Urinary bladder (tissue), 4 donors: ENCODE measurements at places on chromosomes 2 and 18.

DNA sequence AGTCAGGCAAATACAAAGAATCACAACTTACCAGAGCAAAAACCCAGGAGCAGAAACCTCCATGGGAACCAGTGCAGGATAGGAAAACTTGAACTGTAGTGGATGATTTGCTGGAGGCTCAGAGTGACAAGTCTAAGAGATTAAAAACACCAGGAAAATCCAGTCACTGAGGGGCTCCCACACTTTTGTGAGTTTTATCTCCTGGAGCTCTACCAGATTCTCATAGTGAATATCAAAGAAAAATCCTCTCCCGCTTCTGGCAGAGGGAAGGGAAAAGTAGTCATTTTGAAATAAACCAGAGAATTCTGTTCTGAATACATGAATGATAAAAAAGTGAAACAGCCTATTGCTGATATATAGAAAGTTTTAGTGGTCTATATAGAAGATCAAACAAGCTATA is 23.1 kb downstream of the NABP1 start:
- no peak for DNase-seq

DNA sequence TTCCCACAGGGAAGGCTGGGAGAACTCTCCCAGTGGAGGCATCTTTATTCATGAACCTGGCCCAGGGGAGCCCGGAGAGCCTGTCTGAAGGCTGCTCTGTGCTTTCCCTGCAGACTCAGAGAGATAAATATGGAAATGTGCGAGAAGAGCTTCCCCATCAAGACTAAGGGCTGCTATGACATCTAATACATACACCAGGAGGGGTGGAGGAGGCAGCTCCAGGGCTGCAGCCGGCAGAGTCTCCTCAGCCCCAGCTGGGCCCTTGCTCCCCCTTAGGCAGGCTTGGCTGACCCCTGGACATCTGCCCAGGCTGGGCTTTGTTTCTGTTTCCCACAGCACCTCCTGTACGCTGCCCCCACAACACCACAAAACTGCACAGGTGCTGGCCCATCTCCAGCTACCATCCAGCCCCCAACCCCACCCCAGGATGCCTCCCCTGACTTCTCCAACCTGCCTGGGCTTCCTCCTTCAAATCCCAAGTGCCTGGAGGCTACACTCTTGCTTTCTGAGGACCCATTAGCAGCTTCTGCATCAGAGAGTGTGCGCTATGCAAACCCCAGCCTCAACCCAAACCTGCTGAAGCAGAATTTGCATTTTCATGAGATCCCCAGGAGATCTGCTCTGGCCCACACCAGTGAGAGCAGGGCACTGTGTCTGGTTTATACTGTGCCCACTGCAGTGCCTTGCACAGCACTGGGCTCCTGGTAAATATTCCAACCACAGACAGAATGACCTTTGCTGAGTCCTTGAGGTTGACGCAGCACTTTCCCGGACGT is 96.8 kb downstream of the VSNL1 start:
- no peak for DNase-seq

DNA sequence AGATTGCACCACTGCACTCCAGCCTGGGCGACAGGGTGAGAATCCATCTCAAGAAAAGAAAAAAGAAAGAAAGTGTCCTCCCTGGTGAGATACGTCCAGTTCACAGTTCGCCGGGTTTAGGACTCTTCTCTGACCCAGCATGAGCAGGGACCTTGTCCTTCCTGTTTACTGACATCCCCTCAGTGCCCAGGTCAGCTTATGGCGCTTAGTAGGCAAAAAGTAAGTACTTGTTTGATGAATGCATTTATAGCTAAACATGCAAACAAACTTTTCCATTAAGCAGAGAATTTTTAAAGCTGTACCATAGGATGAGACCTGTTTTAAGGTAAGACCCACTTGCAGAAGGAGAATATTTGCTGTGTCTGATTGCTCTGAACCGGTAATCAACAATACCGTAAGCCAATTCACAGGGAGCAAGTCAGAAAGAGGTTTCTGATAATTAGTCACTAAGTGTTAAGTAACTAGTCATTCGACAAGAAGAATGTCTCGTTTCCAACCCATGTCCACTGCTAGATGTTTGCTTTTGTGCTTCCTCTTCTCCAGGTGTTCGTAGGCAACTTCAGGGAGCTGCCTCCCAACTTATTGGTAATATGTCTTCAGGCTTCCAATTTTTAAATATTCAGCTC is 40.0 kb downstream of the MOGAT1 start:
- no peak for DNase-seq

DNA sequence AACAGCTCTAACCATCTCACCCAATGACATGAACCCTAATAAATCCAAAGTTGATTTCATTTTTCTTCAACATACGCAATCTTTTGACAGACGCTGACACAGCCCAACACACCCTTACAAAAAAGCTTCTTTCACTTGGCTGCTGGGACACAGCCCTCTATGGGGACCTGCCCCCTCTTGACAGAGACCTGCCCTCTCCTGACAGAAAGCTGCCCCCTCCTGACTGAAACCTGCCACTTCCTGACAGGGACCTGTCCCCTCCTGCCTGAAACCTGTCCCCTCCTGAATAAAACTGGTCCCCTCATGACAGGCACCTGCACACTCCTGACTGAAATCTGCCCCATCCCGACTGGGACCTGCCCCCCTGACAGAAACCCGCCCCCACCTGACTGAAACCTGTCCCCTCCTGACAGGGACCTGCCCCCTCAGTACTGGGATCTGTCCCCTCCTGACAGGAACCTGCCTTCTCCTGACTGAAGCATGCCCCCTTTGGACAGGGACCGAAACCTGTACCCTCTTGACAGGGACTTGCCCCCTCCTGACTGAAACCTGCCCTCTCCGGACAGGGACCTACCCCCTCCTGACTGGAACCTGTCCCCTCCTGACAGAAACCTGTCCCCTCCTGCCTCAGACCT is 87.9 kb downstream of the PXDN start:
- no peak for DNase-seq

- DNase-seq, result no peak
Measured at GRCh38 chr2:105397025-105397722, 1.7 kb downstream of the FHL2 start.

GRCh38 chr2:72159211-72159993 is 11.7 kb upstream of the CYP26B1 start:
- no peak for DNase-seq

GRCh38 chr18:13597068-13597467 is 129.3 kb downstream of the FAM210A start:
- no peak for DNase-seq

DNA sequence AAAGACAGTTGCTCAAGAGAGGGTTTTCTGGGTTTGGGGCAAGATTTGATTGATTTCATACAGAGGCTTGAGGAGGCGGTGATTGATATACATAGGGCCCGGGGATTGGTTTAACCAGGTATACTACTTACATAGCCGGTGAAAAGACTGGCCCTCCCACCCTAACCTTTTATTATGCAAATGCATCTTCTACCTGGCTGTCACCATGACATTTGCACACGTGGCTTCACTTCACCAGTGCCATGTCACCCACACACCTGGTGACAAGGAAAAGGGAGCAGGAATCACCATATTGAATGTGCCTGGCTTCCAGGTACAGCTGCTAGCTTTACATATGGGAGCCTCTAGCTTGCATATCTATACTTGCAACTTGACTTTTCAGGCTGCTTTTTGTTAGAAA is 9.7 kb downstream of the ERMN start:
- DNase-seq, result no peak

GRCh38 chr18:51437280-51438271 is 240.1 kb upstream of the MEX3C start:
- no peak for DNase-seq

GRCh38 chr2:55882954-55883353 is 40.6 kb downstream of the EFEMP1 start:
- DNase-seq, result no peak

GRCh38 chr2:137155356-137156104 is 390.2 kb downstream of the THSD7B start:
- DNase-seq, result no peak

GRCh38 chr2:159658881-159659873 is 42.8 kb upstream of the BAZ2B start:
- no peak for DNase-seq

- no peak for DNase-seq
Measured at GRCh38 chr2:210895132-210895531, 338.7 kb downstream of the CPS1 start.

- DNase-seq, result no peak
Measured at GRCh38 chr2:150167711-150168110, 319.8 kb downstream of the RND3 start.

DNA sequence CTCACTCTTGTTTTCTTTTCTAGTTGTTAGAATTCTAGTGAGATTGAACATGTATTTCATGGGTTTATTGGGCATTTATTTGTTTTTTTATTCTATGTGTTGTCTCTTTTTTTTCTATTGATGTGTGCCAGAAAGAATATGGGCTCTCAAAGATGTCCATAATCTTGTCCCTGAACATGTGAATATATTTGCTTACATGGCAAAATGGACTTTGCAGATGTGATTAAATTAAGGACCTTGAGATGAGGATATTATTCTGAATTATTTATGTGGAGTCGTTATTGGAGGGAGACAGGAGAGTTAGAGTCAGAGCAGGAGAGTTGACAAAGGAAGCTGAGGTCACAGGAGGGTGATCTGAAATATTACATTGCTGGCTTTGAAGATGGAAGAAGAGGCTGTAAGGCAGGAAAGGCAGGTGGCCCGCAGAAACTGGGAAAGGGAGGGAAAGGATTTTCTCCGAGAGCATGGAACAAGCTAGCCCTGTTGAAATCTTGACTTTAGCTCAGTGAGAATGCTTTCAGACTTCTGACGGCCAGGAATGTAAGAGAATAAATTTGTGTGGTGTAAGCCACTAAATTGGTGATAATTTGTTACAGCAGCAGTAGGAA is 82.8 kb downstream of the NABP1 start:
- no peak for DNase-seq

GRCh38 chr2:105919191-105919811 is 174.6 kb downstream of the NCK2 start:
- no peak for DNase-seq

DNA sequence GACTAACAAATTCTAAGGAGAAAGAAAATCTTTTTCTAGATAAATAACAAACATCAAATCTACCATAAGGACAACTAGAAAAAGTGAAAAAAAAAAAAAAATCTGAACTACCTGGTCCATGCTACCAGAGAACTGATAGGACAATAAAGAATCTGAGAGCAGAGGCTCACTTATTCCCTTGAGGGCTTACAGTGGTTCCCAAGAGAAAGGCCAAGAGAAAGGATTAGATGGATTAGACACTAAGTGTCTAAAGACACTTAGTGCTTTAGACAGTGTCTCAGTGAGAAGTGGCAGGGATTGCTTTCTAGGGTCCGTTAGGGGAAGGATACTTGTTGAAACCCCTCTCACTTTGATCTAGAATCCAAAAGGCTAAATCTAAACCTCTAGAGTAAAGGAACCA is 78.2 kb downstream of the COA5 start:
- no peak for DNase-seq

DNA sequence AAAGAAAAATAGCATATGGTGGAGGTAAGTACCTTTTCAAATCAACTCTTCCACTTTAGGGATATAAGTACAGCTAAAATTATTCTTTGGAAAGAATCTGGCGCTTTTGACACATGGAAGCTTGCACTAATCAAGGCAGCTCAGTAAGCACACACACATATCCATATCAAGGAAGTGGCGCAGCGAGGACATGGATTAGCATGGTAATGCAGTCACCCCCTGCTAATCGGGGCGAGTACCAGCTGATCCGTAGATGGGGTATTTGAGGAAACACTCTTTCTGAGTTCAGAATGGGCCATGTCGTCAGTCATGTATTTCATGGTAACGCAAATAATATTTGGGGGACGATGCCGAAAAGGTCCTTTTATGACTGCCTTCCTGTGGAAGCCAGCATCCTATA is 245.3 kb downstream of the GBX2 start:
- no peak for DNase-seq

GRCh38 chr2:154577390-154577789 is 121.1 kb upstream of the KCNJ3 start:
- no peak for DNase-seq

DNA sequence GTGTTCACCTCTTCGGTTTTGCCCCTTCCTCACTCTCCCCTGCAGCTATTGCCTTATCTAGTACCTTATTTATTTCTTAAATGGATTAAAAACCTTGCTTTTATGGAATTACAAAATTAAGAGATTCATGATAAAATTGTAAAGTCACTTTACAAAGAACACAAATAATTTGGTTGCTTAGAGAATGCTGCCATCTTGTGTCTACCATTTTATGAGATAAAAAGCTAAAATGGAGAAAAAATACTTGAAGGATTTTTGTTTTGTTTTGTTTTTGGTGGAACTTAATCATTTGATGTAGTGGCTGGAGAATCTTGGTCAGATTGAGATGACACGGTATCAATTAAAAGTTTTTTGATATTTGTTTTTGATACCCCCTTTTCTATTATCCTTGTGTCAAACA is 69.6 kb downstream of the R3HDM1 start:
- no peak for DNase-seq

GRCh38 chr2:174873471-174873870 is 109.2 kb upstream of the CHRNA1 start:
- DNase-seq, result no peak

GRCh38 chr2:66443979-66444861 is 9.3 kb downstream of the MEIS1 start:
- DNase-seq, result no peak

- no peak for DNase-seq
Measured at GRCh38 chr2:134193006-134193405, 60.9 kb upstream of the MGAT5 start.

- no peak for DNase-seq
Measured at GRCh38 chr2:170949415-170949814, 20.4 kb downstream of the GORASP2 start.

GRCh38 chr2:127398239-127398590 is 10.4 kb upstream of the MAP3K2 start:
- DNase-seq, result peak; percentile 43

- DNase-seq, result no peak
Measured at GRCh38 chr18:4399929-4400328, 55.2 kb downstream of the DLGAP1 start.

- no peak for DNase-seq
Measured at GRCh38 chr2:69779258-69780001, 37.5 kb downstream of the ANXA4 start.

DNA sequence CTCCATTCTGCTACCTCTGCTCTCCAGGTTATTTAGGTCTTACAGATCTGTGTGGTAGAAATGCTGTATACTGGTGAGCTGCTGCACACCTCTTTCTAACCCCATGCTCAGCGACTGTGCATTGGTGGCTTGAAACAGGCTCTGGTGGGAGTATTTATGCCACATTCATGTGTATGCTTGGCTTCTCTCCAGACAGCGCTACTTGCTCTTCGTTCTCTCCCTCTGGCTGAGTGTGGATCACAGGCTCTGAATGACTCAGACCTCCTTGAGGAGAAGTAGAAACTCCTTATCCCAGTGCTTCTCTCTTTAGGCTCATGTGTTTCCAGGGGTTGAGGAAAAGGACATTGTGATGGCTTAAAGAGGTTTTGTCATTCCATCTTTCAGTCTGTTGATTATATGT is 54.9 kb downstream of the FHOD3 start:
- DNase-seq, result no peak

- DNase-seq, result no peak
Measured at GRCh38 chr2:214995926-214996670, 142.3 kb downstream of the ABCA12 start.

GRCh38 chr2:44120428-44120827 is 48.2 kb upstream of the PPM1B start:
- no peak for DNase-seq

- no peak for DNase-seq
Measured at GRCh38 chr2:178629463-178629862, 149.2 kb downstream of the PLEKHA3 start.
